ENCODE measurements at places on chromosomes 6 and 20. TPM values are rescaled to one million over a fixed set of nuclear protein-coding genes. Genes with fewer than 3 reads are reported as not detected.

The NRM gene
- total RNA-seq, result 36.1 TPM

DNA sequence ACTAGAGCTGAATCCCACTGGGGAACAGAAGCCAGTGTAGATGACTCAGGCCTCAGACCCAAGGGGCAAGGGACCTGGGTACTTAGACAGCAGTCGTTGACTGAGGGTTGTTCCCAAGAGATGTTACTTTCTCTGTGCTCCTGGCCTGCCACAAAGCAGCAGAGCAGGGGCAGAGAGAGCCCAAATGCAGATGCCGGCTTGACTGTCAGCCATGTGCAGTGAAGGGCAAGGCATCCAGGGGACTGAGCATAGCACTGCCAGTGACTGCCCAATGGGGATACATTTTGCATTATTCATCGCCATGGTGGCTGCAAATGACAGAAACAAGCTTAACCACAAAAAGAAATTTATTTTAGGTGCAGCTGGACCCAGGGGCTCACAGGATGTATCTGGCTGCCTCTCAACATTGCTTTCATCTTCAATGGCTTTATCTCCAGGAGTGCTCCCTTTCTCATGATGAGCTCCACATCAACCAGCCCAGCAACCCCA, 7.6 kb upstream of the TP53RK start:
- H3K4me1 ChIP-seq, result peaks cover 12% of the 10 kb centered on the region
- H3K36me3 ChIP-seq, result no peaks in the 10 kb centered on the region
- H3K4me3 ChIP-seq, result no peak overlapping the region
- H3K27ac ChIP-seq, result no peak overlapping the region
- no peak for DNase-seq

- peaks cover 8% of the 10 kb centered on the region for H3K4me1 ChIP-seq
- H3K27me3 ChIP-seq, result no peaks in the 10 kb centered on the region
- H3K27ac ChIP-seq, result peak within 1 kb of the TSS; percentile 94
- DNase-seq, result peak; percentile 60
Observed at GRCh38 chr20:45911486-45912343, at the start of gene PLTP. TSS of gene PLTP (minus strand) at chr20:45912155. CDS start at chr20:45911452, 703 bp downstream.

The MRAP2 gene
- 2.7 TPM for total RNA-seq

- no peak overlapping the region for H3K27ac ChIP-seq
- peaks cover 3% of the 10 kb centered on the region for H3K27me3 ChIP-seq
- H3K4me3 ChIP-seq, result no peak overlapping the region
- no peaks in the 10 kb centered on the region for H3K4me1 ChIP-seq
Observed at GRCh38 chr6:160408528-160408927, 60.4 kb downstream of the SLC22A3 start.

DNA sequence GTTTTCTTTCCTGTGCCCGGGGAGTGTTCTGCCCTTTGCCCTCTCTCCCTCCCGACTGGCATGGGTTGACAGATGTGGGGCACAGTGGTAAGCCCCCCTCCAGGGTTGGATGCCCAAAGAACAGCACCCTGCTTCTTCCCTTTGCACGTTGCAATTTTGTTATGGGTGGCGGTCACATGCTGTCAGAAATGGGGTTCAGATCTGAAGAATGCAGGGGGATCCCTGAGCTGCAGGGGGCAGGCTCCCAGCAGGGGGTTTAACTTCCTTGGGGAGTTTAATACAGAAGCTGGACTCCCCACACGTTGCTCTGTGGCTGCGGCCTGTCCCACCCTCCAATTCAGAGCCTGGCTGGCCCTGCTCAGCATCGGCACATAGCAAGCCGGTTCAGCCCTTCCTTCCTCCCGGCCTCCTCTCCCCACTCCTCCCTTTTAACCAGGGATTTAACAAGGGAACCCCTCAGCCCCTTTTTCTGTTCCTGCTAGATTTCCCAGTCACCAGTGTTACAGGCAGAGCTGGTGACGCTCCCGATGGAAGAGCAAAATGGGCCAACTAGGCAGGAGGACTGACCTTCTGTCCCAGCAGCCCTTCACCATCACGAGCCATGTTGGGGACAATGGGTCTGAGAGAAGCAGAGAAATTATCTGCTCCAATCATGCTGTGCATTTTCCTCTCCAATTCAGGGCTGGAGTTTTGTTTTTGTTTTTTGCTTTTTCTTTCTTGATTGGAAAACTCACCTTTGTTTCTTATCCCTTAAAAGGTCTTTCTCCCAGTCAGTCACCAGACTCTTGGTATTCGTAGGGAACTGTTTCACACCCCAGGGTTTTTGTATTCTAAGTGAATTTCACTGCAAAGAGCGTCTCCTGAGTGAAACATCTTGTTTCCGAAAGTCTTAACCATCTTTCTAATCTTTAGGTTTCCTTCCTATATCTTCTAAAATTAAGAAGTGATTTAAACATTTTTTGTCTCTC, 6.8 kb downstream of the FOXF2 start:
- no peak for DNase-seq
- H3K4me1 ChIP-seq, result peaks cover 4% of the 10 kb centered on the region
- no peak overlapping the region for H3K4me3 ChIP-seq

DNA sequence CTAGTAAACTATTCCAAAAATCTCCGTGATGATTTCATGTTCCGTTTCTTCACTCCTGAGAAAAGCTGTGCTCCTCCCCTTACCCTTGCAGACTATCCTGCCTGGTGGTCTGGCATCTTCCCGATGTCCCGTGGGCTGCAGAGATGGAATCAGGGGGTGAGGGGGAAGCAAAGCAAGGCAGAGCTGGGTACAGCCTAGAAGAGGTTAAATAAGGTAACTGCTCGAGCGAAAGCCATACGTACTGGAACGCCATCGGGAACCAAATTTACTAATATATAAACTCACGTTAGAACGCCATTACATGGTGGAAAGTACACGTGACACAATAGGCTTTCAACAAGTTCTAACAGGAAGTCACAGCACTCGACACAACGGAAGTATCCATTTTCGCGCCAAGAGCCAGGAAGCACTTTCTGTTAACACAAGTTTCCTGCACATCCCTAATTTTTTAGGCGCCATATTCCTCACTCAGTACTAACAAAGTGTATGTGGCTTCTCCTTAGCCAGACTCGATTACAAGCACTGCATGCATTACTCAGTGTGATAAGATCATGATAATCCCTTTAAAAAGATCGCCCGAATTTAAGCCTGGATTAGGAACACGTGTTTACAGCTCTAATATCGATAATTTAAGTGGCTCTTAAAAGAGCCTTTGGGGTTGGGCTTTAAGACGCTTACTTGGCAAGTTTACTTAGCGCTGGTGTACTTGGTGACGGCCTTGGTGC, 101.6 kb upstream of the PRSS16 start:
- no peaks in the 10 kb centered on the region for H3K27me3 ChIP-seq
- no peaks in the 10 kb centered on the region for H3K36me3 ChIP-seq
- H3K4me1 ChIP-seq, result peaks cover 23% of the 10 kb centered on the region
- no peak overlapping the region for H3K27ac ChIP-seq

- peaks cover 12% of the 10 kb centered on the region for H3K36me3 ChIP-seq
- peak overlapping the region; percentile 60 for H3K27ac ChIP-seq
- peak overlapping the region; percentile 20 for H3K4me3 ChIP-seq
- no peak for DNase-seq
Observed at GRCh38 chr6:148760568-148761526, 14.0 kb downstream of the UST start.

- peaks cover 3% of the 10 kb centered on the region for H3K27me3 ChIP-seq
- H3K4me3 ChIP-seq, result no peak overlapping the region
- H3K27ac ChIP-seq, result peak overlapping the region; percentile 91
- no peak for DNase-seq
- H3K4me1 ChIP-seq, result peaks cover 49% of the 10 kb centered on the region
Observed at GRCh38 chr6:122623279-122623678, 13.1 kb downstream of the PKIB start.

DNA sequence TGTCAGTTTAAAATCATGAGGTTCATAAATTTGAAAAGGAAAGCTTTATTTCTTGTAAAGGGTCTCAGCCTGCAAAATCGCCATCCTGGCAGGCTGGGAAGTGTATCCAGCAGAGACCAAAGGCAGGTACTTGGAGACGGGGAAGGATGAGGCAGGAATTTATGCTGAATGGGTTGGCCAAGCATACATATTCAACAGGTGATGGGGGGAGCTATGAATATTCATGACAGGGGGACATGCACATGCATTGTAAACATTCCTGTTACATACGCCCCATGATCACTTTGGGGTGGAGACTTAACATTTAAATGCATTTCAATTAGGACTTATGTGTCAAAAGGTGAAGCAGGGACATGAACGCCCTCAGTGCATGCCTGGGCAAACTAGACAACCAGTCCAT, 9.8 kb upstream of the SLC22A1 start:
- H3K27ac ChIP-seq, result peak overlapping the region; percentile 58
- H3K4me1 ChIP-seq, result peaks cover 9% of the 10 kb centered on the region
- no peak overlapping the region for H3K4me3 ChIP-seq
- DNase-seq, result no peak

Data from mesothelial cell of epicardium (in vitro differentiated cells).